GOT3 (cell line): ENCODE measurements at places on chromosomes 12 and 14.

GRCh38 chr12:97006585-97006984, 99.5 kb downstream of the NEDD1 start:
- DNase-seq: no peak

GRCh38 chr12:88733008-88733407, 152.7 kb upstream of the KITLG start:
- DNase-seq: no peak

- no peak for DNase-seq
Measured at GRCh38 chr12:12024911-12025682, 45.6 kb upstream of the BCL2L14 start.

- no peak for DNase-seq
Measured at GRCh38 chr14:104443391-104444158, 136.0 kb upstream of the C14orf180 start.

- DNase-seq: no peak
Measured at GRCh38 chr14:61347826-61348443, 26.6 kb downstream of the PRKCH start.

DNA sequence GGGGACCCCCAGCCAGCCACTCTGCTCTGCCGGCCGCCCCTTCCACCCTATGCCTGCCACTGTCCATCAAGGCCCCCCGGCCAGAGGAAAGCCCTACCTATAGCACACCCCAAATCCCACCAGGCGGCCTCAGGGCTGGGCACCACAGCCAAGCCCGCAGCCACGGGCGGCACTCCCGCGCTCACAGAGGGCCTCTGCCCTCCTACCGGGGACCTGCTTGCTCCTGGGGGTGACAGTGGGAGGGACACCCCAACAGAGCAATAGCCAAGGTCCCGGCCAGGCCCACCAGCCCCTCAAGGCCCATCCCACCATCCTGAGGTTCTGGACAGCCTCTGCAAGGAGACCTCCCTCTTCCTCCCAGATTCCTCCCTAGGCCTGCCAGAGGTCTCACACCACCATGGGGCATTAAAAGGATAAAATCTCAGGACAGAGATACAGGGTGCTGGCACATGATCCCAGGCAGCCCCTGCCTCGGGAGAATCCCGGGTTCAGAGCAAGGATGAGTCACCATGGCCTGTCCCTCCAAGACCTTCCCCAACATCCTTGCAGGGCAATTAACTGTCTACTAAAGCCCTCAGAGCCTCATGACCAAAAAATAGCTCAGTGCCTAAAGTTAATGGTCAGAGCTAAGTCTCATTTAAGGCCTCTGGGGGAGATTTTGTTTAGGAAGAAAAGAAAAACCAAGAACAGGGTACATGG, 17.1 kb downstream of the CCDC85C start:
- no peak for DNase-seq

DNA sequence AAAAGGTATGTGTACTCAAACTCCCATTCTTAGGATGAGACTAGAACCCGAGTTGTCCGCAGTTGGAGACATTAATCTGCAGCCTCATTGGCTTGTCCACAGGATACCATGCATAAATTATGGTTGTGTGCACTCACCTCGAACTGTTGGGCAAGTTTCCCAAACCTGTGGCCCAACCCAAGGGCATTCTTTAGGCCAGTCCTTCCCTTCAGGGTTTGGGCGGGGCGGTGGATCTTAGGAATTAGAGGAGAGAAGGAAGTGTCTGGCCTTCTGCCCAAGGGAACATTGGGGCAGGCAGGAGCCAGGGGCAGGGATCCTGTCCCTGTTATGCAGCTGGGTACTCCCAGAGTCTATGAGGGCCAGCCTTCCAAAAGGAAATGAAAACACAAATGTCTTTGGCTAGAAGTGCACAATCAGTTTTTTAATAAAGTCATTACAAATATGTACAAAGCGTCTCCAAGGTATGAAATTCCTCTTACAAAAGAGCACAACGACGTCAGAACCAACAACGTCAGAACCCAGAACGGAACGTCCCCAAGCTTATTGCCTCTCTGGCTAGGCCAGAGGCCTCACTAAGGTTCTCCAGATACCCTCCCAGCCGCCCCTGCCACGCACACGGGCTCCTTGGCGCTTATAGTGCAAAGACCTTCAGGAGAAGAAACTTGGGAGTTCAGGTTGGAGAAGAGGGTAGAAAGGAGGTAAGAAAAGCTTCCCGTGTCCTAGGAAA, 25.3 kb downstream of the HRK start:
- no peak for DNase-seq

- no peak for DNase-seq
Measured at GRCh38 chr12:57739914-57740538, 1.5 kb upstream of the AGAP2 start.

GRCh38 chr12:45590646-45591045, 138.9 kb upstream of the ARID2 start:
- DNase-seq: no peak

DNA sequence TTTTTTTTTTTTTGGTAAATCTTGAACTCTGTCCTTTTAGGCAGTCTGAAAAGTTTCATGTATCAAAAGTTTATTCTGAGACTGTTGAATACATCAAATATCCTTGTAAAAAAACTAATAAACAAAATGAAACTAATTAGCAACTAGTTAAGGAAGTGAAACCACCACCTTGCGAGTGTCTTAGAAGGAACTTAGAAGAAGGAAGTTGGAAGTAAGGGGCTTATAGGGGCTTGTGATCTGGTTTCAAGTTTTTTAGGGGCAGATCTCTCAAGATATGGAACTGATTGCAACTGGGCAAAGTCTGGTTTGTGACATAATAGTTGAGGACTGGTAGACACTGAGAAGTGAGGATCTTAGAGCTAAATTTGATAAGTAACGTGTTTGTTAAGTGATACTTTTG, 748.8 kb downstream of the C12orf50 start:
- DNase-seq: no peak

DNA sequence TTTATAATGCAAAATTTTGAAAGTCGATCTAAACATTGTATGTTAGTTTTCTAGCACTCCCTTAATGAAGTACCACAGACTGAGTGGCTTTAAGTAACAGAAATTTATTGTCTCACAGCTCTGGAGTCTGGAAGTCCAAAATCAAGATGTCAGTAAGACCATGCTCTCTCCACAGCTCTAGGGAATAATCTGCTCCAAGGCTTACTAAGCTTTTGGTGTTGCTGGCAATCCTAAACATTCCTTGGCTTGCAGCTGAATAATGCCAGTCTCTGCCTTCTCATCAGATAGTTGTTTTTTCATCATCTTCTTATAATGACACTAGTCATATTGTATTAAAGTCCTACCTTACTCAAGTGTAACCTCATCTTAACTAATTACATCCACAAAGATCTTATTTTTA, 102.2 kb downstream of the RASSF9 start:
- DNase-seq: no peak

- no peak for DNase-seq
Measured at GRCh38 chr14:43872752-43873655, 634.1 kb downstream of the FSCB start.

DNA sequence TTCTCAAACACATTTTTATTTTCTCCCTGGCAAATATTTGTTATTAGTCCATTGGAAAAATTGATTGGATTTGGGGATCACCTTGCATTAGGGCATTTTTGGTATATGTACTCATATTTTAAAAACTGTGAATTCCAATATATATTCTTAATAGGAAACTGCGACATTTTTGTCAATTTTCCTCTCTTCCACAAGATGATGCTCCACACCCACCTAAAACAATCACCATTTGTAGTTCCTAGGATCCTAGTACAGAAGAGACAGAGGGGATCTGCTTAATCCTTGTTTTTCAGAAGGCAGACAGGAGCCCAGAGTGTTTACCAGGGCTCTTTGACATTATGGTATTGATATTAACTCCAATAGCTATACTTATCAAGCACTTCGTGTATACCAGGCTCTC, 22.8 kb upstream of the OASL start:
- DNase-seq: no peak

DNA sequence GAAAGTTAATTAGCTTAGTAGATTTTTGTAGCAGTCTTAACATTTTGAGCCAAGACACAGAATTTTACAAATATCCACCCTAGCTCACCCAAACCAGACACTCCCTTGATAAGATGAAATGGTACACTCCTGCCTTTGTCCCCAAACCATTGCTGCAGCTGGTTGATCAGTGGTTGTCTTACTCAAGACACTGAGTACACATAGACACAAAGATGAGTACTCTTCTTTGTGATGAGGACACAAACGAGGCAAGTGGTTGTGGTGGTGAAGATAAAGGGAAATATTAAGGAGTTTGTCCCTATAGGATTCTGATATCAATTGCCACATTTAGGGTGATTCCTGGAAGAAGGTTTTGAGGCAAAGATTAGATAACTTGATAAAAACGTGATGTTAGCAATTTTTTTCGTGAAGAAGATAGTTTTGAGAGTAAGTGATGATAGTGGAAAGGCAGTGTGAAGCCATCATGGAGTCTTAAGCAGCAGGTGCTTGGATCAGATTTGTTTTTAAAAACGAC, 21.4 kb upstream of the ATP2B1 start:
- DNase-seq: no peak

DNA sequence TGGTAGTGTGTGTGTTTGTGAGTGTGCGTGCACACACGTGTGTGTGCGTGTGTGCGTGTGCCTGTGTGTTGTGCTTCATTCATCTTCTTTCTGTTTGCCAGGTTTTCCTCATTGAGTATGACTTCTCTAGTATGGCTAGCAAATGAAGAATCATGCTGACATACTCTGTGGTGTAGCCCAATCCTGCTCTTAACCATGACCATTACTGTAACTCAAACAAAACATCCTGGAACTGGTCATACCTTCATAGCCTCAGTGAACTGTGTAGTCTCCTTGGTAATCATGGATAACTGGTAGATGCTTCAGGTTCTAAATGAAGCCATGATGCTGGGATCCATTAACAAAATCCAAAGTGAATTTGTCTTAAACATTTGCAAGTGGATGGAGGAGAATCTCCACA, 1117.7 kb downstream of the BCL11B start:
- no peak for DNase-seq

DNA sequence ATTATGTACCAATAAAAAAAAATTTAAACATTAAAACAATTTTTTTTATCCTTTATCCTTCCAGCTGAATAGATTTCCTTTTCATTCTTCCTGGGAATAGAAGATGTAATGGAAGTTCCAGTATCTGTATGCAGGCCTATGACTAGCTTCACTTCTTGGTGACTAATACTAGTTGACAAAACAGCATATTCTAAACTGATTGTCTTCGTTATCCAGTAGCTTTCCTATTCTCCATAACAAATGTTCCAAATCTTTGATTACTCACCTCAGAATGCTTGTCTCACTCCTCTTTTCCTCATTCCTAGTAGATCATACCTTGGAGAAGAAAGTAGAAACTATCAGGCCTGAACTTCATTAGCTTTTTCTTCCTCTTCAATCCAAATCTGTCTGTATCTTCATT, 70.7 kb downstream of the PLEKHA5 start:
- no peak for DNase-seq

DNA sequence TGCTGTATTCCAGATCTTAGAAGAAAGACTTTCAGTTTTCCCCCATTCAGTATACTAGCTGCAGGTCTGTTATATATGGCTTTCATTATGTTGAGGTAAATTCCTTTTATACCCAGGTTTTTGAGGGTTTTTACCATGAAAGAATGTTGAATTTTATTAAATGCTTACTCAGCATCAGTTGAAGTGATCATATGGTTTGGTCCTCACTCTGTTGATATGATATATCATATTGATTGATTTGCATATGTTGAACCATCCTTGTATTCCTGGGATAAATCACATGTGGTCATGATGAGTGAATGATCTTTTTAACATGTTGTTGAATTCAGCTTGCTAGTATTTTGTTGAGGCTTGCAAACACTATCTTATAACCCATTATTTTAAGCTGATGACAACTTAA, 96.7 kb downstream of the TRMT5 start:
- no peak for DNase-seq

- no peak for DNase-seq
Measured at GRCh38 chr14:90979515-90979914, 80.9 kb downstream of the RPS6KA5 start.

DNA sequence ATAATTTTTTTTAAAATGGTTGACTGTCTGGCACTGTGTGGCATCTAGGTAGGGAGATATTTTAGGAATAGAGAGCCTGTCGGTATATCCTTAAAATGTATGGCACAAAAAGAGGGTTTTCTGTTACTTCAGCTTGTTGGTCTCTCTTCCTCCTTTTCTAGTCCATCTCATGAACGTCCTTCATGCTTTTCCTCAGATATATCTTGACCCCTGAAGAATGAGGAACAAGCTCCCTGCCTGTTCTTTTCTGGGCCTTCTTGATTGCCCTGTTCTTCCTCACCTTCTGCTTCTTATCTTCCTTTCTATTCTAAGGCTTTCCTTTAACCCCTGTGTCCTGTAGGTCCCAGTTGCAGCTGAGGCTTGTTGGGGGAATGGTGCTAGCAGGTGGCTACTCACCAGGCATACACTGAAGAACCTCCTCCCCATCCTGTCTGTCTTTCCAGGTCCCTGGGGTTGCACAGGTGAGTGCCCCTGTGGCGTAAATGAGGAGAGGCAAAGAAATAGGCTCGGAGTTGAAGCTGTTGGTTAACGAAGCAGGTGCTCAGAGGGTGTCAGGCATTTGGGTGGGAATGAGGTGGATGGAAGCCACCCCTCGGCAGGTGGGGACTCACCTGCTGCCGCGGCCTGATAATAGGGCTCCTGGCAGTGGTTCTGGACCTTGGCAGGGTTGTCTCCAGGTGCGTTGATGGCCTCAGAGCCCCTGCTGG, 7.2 kb upstream of the C1R start:
- no peak for DNase-seq

DNA sequence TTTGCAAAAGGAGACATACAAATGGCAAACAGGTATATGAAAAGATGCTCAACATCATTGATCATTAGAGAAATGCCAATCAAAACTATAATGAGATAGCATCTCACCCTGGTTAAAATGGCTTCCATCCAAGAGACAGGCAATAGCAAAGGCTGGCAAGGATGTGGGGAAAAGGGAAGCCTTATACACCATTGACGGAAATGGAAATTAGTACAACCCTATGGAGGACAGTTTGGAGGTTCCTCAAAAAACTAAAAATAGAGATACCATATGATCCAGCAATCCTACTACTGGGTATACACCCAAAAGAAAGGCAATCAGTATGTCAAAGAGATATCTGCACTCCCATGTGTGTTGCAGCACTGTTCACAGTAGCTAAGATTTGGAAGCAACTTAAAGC, 17.3 kb upstream of the CKAP4 start:
- DNase-seq: no peak

- DNase-seq: no peak
Measured at GRCh38 chr14:93266127-93266526, 59.1 kb downstream of the UBR7 start.

- no peak for DNase-seq
Measured at GRCh38 chr12:108414021-108414420, 74.9 kb upstream of the CMKLR1 start.

DNA sequence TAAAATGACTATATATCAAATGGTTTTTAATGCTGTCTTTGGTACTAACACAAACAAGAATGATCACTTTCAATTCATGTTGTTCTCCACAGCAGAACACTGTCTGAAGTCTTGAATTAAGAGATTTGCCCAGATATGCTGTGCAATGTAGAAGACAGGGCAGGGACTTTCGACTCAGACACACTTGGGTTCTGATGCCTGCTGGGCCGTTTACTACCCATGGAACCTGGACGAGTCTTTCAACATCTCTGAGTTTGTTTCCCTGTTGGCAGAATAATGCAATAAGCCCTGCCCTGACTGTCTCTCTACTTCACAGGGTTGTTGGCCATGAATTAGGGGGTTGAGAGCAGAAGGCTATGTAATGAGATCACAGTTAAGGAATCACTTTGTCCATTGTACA, 162.6 kb upstream of the TMPO start:
- no peak for DNase-seq
